Stomach (tissue), 19 donors: ENCODE measurements at places on chromosomes 12 and 14. TPM values are rescaled to one million over a fixed set of nuclear protein-coding genes. Genes with fewer than 3 reads are reported as not detected.
A peak's percentile ranks its signal among the peaks of the same experiment; 100 is the strongest.

GRCh38 chr14:26332966-26333365, 264.9 kb downstream of the NOVA1 start:
- no peaks in the 10 kb centered on the region for H3K4me1 ChIP-seq
- H3K36me3 ChIP-seq: no peaks in the 10 kb centered on the region
- H3K27me3 ChIP-seq: no peaks in the 10 kb centered on the region
- no peak for DNase-seq
- H3K27ac ChIP-seq: no peak overlapping the region

DNA sequence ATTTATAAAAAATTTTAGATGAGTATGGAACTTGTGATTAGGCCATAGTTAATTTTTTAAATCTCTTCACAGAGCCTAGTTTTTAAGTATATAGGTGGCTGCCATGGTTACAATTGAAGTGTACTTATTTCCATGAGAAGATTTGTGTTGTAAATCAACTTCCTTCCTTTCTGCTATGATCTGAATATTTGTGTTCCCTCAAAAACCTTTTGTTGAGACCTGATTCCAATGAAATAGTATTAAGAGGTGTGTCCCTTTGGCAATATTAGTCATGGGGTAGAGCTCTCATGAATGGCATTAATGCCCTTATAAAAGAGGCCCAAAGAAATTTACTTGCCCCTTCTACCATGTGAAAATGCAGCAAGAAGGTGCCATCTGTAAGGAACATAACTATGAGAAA, 28.8 kb downstream of the ETNK1 start:
- no peak overlapping the region for H3K4me3 ChIP-seq
- H3K36me3 ChIP-seq: no peaks in the 10 kb centered on the region
- peaks cover 26% of the 10 kb centered on the region for H3K4me1 ChIP-seq
- no peak for DNase-seq

DNA sequence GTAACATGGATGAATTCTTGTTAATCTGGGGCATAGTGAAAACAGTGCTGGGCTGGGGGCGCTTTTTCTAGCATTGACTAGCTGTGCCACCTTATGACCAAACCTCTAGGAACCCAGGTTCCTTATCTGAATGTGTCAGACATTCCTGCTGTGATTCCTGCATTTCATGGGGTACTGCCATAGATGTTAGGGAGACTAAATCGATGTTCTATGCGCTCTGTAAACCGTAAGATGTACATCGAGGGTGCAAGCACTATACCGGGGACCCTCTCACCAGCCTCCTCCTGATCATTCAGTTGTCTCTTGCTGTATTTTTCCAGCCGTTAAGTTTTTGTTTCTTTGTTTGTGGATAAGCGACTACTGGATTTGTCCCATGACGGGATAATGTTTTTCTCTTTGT, 170.9 kb upstream of the PARP11 start:
- H3K36me3 ChIP-seq: no peaks in the 10 kb centered on the region
- H3K4me1 ChIP-seq: no peaks in the 10 kb centered on the region
- H3K4me3 ChIP-seq: no peak overlapping the region
- no peak for DNase-seq
- H3K27me3 ChIP-seq: peaks cover 10% of the 10 kb centered on the region

- DNase-seq: peak; percentile 24
- H3K36me3 ChIP-seq: no peaks in the 10 kb centered on the region
- H3K27me3 ChIP-seq: no peaks in the 10 kb centered on the region
- no peak overlapping the region for H3K4me3 ChIP-seq
Measured at GRCh38 chr14:23513818-23514643, 37.5 kb downstream of the ZFHX2 start.

The PZP gene
- total RNA-seq: not detected
